ENCODE measurements at places on chromosomes 5 and 9. TPM values are rescaled to one million over a fixed set of nuclear protein-coding genes. Genes with fewer than 3 reads are reported as not detected.

LEAP2 gene
- 3.6 TPM for total RNA-seq

PCDHGB6 gene
- 22.1 TPM for total RNA-seq

PCDHGA11 gene
- 13.3 TPM for total RNA-seq

CCDC171 gene
- 6.1 TPM for total RNA-seq

DNA sequence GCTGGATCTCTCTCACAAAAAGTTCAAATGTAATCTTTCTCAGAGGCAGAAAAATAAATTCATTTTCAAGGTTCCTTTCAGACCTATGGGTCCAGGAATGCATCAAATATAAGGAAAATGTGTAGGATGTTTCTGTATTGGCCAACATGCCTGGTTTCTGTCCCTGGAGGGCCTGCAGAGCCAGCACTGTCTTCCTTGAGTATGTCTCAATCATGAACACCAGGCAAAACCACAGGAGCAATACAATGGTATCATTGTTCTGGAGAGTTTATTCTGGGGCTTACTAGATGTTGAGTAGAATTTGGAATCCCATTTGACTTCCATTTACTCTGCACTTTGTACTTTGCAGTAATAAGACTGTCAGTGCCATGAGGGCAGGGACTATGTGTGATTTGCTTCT lies 23.5 kb downstream of the INSYN2B start:
- no peak for DNase-seq

DNA sequence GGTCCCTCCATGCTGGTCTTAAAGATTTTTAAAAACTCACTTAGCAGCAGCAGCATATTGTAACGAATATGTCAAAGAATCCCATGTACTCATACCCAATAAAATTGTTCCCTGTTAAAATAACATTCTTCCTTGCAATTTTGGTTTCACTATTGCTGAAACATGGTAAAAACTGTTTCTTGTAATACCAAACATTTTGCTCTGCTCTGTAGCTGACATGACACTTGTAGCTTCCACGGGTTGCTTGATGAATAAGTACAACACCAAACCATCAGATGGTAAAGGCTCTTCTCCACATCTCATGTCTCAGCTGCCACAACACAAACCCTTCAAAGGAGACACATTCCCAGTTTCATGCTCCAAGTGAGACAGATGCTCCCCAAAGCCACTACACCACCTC lies 180.7 kb upstream of the PTGER4 start:
- DNase-seq, result no peak

DNA sequence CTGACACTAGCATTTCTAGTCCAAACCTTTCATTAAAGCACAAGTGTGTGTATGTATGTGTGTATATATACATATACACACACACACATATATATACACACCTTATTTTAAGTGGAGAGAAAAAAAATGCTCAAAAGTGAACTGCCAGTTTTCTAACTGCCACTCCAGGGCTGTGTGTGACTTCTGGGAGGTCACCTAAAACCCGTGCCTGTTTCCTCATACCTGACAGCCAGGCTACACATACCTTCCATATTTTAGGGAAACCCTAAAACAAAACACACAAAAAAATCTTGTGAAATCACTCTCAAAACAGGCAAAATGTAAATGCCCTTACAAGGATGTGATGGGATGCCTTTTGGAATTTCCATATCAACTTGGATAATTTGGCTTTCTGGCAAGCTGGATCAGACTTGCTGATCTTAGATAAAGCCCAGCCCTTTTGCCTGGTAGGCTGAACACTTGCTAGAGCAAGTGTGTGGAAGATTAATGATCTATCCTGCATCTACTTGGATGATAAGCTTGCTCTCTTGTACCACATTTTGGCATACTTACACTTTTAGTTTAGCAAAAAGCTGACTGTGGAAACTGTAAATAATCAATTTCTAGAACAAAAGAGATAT lies 127.8 kb downstream of the GNAQ start:
- DNase-seq, result no peak

DNA sequence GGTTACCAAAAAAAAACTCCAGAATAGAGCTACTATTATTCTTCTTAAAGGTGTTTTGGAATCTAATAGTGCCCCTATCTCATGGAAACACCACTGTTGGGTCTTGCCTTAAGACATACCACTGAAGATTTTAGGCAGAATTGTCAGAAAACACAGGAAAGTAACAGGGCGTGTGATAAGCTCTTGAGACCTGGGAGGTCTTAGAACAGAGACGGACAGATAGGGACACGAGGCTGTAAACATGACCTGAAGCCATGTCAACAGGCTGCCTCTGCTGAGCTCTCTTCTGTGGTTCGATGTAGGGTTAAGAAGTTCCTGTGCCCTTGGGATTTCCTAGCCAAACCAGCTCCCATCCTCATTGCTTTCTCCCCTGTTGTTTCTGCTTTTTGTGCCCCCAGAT lies 69.3 kb downstream of the CTSL start:
- no peak for DNase-seq

Data from neural progenitor cell (in vitro differentiated cells).